Neuronal stem cell (in vitro differentiated cells): ENCODE measurements at places on chromosomes 3 and 15.

GRCh38 chr3:23859012-23859743 lies 53.4 kb downstream of the UBE2E1 start:
- DNase-seq = no peak

- DNase-seq = no peak
These were observed 551.1 kb upstream of the BCHE start for GRCh38 chr3:166388321-166388720.

- DNase-seq = peak; percentile 5
These were observed 420.4 kb downstream of the TIGIT start for GRCh38 chr3:114714237-114714636.

DNA sequence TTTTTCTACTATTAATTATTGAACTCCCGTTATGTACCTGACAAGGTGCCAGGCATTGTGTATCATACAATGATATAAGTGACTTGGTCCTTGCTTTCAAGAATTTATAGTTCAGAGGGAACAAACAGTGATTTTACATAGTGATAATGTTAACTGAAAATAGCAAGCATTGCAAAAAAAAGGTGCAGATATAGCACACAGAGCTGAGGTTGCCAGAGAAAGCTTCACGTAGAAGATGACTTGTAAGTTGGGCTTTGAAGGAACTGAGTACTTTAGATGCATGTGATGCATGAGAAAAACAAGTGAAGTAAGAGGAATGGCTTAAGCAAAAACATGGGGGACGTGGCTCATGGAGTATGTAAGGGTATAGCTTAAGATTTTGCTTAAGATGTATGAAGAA lies 584.5 kb downstream of the NAALADL2 start:
- DNase-seq = no peak

- no peak for DNase-seq
These were observed 148.7 kb downstream of the SI start for GRCh38 chr3:164929642-164930041.

- DNase-seq = peak; percentile 58
These were observed 136.8 kb upstream of the ACP3 start for GRCh38 chr3:132180337-132180791.

GRCh38 chr3:164018500-164018899 lies 1059.8 kb downstream of the SI start:
- no peak for DNase-seq

GRCh38 chr3:156820692-156821080 lies 5.5 kb upstream of the LEKR1 start:
- no peak for DNase-seq

GRCh38 chr3:99634881-99635280 lies 3.5 kb upstream of the COL8A1 start:
- no peak for DNase-seq

DNA sequence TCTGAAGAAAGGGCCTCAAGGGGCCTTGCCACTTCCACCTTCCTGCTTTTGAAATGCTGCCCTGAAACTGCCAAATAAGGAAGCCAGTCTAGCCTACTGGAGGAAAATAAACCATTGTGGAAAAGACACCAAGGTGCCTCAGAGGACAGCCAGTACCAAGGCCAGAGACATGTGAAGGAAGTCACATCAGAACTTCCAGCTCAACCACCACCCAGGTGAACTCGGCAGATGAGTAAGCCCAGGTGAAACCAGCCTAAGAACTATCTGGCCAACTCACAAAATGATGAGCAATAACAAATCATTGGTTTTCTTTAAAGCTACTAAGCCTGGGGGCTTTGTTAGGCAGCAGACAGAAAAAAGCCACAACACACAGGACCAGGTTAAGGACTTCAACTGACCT lies 103.0 kb downstream of the MAGI1 start:
- DNase-seq = no peak

- DNase-seq = no peak
These were observed 209.5 kb downstream of the SOX2 start for GRCh38 chr3:181921220-181921619.

DNA sequence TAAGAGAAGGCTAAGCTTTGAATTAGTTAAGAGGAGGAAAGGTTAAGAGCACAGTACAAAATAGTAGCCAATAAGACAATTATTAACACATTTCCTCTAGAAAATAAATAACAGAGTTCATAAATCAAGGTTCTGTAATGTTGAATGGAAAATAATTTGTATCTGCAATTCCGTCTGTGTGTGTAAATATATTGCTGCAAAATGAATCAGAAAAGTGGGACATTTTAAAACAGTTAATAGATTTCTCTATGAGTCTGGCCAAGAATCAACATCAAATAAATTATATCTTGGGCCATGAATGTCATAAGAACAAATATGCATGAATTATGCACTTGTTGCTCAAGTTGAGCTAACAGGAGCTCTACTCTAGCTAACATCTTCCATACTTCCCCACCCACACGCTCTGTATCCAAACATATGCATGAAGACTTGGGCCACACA lies 14.2 kb upstream of the SUCNR1 start:
- DNase-seq = no peak

DNA sequence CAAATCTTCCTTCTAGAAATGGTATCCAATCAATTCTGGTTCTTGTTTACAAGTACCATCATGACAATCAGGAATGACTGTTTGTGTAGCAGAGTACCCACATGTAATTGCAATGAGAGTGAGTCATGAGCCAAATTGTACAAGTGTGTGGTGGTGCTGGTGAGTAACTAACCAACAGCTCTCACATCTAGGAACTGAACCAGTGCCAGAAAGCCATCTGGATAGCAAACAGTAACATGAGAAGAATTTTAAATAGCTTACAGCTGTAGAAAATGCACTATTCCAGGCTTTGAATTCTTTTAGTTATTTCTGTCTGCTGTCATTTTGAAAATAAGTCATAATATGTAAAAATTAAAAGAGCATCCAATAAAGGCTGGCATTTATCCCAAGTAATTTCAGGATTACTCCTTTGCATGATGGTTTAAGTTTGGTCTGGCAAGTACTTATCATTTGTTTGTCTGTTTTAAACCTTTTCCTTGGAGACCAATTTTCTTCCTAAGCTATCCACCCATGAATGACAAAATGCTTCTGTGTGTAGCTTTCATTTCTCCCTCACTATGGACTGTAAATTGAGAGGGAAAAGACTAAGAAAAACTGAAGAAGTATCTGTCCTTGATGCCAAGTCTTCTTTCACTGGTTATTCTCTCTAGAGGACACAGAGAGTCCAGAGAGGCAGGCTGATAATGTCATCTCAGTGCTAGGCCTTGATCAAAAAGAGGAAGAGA lies 60.0 kb downstream of the PIK3CB start:
- DNase-seq = no peak

GRCh38 chr3:160205606-160206005 lies 19.6 kb upstream of the C3orf80 start:
- DNase-seq = no peak

GRCh38 chr3:3683261-3683660 lies 116.0 kb upstream of the LRRN1 start:
- no peak for DNase-seq

DNA sequence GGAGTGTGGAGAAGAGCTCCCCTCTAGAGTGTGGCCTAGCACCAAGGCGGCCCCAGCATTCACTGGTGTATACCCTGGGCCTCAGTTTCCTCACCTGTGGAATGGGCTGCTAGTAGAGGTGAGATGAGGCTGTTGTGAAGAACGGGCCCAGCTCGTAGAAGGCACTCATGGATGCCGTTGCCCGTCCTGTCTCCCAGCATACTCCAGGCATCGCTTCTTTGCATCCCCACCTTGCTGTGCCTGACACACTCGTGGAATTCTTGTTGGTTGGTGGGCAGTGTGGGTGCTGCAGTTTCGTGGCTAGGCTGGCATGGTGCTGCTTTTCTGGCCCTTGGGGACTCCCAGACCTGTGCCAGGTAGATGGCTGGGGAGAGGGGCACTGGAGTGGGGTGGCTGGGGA lies 76.7 kb downstream of the SMAD6 start:
- no peak for DNase-seq

DNA sequence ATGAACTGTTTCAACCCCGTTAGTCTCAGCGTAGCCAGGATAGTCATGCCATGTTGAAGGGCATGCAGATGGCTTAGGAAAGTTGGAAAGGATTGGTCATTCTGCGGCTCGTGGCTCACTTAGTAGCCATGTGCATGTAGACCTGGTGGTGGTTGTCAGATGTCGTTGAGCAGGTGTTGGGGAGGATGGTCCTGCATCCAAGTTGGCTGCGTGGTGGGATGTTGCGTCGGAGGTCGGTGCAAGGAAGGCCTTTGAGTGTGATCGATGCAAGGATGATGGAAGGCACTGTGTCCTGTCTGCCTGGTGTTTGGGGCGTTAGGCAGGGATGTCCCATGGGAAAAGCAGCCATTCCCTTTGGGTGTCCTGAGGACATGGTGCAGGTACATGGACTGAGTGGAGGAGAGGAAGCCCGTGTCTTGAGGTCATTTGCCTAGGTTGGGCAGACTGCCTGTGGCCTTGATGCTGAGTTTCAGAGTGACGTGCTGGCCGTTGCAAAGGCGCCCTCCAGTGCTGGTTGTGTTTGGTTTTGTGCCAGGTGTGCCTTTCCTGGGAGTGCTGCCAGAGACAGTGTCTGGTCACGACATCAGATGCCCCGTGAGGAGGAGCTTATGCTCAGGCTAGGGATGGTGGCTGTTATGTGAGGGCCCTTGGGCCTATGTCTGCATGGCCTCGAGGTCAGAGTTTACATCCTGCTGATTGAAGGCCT lies 103.4 kb downstream of the SNRPN start:
- no peak for DNase-seq

DNA sequence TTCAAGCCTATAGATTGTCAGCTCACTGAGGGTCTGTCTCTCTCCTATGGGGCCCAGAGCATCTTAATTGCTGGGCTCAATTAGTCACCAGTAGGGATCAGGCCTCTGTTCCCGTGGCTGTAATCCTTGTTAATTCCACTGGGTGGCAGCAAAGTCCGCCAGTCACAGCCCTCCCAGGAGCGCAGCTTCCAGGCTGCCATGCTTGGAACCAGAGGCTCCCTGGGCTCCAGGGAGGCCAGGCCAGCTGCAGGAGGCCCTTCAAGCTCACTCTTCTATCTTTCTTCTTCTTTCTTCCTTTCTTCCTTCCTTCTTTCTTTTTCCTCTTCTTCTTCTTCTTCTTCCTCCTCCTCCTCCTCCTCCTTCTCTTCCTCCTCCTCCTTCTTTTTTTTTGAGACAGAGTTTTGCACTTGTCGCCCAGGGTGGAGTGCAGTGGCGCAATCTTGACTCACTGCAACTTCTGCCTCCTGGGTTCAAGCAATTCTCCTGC lies 14.4 kb downstream of the RNU5B-1 start:
- DNase-seq = peak; percentile 84

DNA sequence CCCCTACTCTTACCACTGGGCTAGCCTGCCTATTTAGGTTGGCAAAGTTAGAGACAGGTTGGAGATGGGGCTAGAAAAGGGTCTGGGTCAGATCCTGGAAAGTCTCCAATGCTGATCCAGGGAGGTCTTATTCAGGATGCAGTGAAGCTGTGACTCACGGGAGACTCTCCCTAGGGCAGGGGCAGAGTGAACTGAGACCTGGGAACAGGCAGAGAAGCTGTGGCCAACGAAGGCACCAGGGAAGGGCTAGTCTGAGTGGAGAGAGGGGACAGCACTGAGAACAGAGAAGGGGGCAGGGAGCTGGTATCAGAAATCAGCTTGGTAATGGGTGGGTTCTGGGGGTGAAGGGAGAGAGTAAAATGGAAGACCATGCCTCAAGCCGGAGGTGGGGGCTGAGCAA lies 2.2 kb downstream of the LTF start:
- DNase-seq = no peak

- no peak for DNase-seq
These were observed 97.1 kb downstream of the STRIT1 start for GRCh38 chr3:155196131-155197021.

- DNase-seq = no peak
These were observed 11.6 kb downstream of the TRPC1 start for GRCh38 chr3:142735462-142735861.
